Neural crest cell (in vitro differentiated cells): ENCODE measurements at places on chromosomes 13 and 19. TPM values are rescaled to one million over a fixed set of nuclear protein-coding genes. Genes with fewer than 3 reads are reported as not detected.

The PLEKHF1 gene
- total RNA-seq, result 1.2 TPM in 2 replicates

The OR10H1 gene
- total RNA-seq, result not detected in 2 replicates

The CDADC1 gene
- 13.9 and 15.6 TPM in 2 replicates for total RNA-seq

DNA sequence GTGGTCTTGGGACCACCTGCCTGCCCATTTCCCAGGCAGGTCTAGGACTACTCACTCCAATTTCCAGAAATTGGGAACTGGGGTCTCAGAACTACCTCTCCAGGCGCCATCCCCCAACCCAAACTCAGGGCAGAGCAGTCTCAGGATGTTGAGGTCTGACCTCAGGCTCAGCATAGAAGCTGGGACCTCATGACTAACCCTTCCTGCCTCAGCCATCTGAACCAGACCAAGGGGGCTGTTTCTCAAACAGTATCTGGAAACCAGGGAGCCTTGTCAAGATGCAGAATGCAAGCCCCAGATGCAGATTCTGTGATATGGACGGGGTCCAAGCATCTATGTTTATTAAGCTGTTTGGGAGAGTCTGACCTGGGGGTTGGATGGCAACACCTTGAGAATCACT lies 1.3 kb downstream of the FBXW9 start:
- peaks cover 6% of the 10 kb centered on the region for H3K27me3 ChIP-seq
- DNase-seq, result no peak
- peaks cover 12% of the 10 kb centered on the region for H3K4me1 ChIP-seq

DNA sequence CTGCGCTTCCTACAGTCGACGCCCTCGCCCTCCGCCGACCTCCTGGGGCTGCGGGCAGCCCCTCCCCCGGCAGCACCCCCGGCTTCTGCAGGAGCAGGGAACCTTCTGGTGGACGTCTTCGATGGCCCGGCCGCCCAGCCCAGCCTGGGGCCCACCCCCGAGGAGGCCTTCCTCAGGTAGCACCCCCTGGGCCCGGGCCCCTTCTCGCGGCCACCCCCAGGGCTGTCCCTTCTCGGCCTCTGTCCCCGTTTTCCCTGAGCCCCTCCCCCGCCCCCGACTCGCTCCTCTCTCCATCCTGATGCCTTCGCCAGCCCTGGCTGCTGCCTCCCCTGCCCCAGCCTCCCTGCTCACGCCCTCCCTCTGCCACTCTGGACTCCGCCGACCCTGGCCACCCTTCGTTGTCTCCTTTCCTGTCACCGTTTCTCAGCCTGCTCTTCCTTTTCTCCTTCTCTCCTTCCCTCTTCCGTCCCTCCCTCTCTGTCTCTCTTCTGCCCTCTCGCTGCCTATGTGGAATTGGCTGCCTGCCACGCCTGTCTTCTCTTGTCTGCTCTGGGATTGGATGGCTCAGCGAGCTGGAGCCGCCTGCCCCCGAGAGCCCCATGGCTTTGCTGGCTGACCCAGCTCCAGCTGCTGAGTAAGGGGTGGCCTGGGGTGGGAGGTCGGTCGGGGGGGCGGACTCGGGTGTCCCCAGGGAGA lies 11.0 kb downstream of the FUZ start:
- DNase-seq, result peak; percentile 33
- H3K36me3 ChIP-seq, result peaks cover 8% of the 10 kb centered on the region
- peaks cover 8% of the 10 kb centered on the region for H3K4me1 ChIP-seq
- H3K27ac ChIP-seq, result no peak overlapping the region

DNA sequence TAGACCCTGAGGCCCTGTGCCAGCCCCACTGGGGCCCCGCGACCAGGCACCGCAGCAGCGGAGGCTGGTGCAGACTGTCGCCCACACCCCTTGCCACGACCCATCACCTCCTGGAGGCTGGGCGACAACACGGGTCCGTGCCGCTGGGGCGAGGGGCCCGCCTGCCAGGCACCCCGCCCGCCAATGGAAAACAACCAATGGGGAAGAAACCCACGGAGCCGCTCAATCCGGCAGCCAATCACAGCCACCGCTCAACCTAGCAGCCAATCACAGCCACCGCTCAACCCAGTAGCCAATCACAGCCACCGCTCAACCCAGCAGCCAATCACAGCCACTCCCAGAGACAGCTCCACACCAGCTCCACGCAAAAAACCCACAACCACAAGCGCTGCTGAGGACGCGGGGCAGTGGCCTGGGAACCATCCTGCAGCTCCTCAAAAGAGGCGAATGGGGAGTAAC lies 29.7 kb downstream of the GPX4 start:
- H3K27me3 ChIP-seq, result no peaks in the 10 kb centered on the region
- DNase-seq, result no peak
- no peak overlapping the region for H3K4me3 ChIP-seq
- no peaks in the 10 kb centered on the region for H3K4me1 ChIP-seq

DNA sequence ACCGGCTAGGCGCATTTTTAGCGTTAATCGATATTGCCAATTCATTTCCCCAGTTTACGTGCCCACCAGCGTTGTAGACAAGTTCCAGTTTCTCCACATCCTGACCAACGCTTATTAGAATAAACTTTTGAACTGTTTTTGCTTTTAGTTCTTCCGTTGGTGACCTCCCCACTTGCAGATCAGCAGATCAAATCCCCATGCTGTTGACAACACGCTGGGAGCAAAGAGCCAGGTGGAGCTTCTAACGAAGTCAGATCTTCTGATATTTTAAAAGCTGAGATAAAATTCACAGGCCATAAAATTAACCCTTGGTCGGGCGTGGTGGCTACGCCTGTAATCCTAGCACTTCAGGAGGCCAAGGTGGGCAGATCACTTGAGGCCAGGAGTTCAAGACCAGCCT lies 21.2 kb downstream of the RCN3 start:
- no peak for DNase-seq
- no peak overlapping the region for H3K27ac ChIP-seq
- peaks cover 5% of the 10 kb centered on the region for H3K4me1 ChIP-seq
- H3K27me3 ChIP-seq, result no peaks in the 10 kb centered on the region
- no peak overlapping the region for H3K4me3 ChIP-seq

DNA sequence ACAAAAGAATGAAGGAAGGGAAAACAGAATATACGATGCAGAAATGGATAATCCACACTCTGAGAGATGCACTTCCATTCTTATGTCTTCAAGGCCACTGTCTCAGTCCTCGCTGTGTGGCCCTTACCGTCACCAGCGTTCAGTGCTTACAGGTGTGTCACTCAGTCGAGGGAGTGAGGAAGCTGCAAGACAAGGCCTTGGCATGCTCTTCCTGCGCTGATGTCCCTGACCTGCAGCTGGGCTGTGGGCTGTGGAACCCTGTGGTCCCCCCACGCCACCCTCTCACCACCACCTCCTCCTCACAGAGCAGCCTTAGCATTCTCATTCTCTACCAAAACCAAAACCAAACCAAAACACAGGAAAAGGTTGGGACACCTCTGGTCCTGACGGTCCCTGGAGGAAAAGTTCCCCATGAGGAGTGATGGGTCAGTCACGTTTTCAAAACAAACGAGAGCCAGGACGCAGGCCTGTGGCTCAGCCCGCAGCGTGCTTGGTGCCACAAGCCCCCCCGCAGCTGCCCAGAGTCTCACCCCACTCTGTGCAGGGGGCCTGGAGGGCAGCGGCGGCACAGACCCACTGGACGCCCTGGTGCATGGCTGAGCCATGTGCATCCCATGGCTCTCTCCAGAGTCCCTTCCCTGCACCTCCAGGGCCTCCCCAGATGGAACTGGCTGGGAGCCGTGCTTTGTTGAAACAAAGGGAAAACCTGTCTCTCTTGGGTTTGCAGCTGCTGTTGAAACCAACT lies 48.2 kb upstream of the GPR183 start:
- peaks cover 26% of the 10 kb centered on the region for H3K36me3 ChIP-seq
- H3K4me1 ChIP-seq, result peaks cover 39% of the 10 kb centered on the region
- DNase-seq, result no peak
- H3K27me3 ChIP-seq, result no peaks in the 10 kb centered on the region
- peak overlapping the region; percentile 64 for H3K27ac ChIP-seq

DNA sequence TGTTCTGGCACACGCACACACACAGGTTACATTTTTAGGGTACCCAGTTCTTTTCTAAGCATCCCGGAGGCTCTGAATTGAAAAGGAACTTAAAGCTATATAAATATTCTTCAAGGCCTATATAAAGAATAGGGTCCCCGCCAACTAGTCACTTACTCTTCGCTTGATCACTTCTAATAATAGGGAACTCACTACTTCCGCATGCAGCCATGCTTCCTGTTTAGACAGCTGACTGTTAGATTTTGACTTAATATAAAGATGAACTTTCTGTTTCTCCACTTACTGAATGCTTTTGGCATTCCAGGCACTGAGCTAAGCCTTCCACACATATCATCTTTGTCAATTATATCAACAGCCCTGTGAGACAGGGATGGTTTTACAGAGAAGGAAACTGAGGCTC lies 259.6 kb downstream of the TSHZ3 start:
- no peak overlapping the region for H3K4me3 ChIP-seq
- no peak for DNase-seq
- no peaks in the 10 kb centered on the region for H3K27me3 ChIP-seq
- H3K4me1 ChIP-seq, result no peaks in the 10 kb centered on the region
- no peak overlapping the region for H3K27ac ChIP-seq

- no peak for DNase-seq
- H3K27ac ChIP-seq, result no peak overlapping the region
- H3K4me3 ChIP-seq, result no peak overlapping the region
Observed at GRCh38 chr19:5470264-5470671, 15.1 kb downstream of the ZNRF4 start.

GRCh38 chr19:10245189-10245939 lies 6.7 kb upstream of the MRPL4 start:
- H3K27me3 ChIP-seq, result no peaks in the 10 kb centered on the region
- H3K4me3 ChIP-seq, result no peak overlapping the region
- H3K36me3 ChIP-seq, result no peaks in the 10 kb centered on the region
- no peak overlapping the region for H3K27ac ChIP-seq
- no peaks in the 10 kb centered on the region for H3K4me1 ChIP-seq

GRCh38 chr13:109836629-109837607 lies 50.5 kb upstream of the IRS2 start:
- no peaks in the 10 kb centered on the region for H3K36me3 ChIP-seq
- H3K4me1 ChIP-seq, result peaks cover 18% of the 10 kb centered on the region
- H3K4me3 ChIP-seq, result no peak overlapping the region
- H3K27me3 ChIP-seq, result peaks cover 20% of the 10 kb centered on the region
- peak overlapping the region; percentile 12 for H3K27ac ChIP-seq
- no peak for DNase-seq
